Iris pigment epithelial cell (primary cell): ENCODE measurements at places on chromosomes 7 and 10.
A peak's percentile ranks its signal among the peaks of the same experiment; 100 is the strongest.

DNA sequence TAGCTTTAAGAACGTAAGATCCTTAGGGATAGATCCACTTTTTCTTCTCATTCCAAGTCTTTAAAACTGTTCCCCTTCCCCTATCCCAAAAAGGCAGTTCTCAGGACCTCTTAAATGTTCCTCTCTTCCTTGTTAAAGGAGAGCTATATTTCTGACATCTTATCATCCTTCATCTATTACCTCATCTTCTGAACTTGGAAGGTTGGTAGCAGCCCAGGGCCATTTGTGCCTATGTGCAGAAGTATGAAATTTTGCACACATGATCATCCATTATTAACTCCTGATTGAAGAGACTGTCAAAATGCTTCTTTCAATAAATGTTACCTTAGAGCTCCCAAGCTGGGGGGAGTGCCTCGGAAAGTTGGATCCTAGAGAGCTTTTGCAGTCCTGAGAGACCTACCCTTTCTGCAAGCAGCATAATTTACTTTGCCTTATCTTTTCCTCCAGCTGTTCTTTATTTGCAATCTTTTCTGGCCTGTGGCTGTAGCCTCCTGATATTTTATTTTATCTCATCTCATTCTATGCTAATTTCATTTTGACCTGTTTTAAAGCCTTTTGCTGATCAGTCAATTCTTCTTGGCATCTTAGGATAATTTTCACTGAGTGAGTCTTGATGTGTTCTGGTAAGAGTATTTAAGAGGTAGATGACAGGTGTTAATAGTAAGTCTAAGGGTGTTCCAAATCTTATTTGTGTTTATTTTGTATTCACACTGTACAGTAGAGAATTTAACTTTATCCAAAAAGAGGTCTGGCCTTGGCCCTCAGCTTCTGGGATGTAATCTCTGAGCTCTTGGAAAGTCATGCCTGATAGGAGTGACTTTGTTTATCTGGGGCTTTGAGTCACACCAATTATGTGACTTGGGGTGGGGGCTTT lies 135.0 kb upstream of the PDLIM1 start:
- DNase-seq: no peak

DNA sequence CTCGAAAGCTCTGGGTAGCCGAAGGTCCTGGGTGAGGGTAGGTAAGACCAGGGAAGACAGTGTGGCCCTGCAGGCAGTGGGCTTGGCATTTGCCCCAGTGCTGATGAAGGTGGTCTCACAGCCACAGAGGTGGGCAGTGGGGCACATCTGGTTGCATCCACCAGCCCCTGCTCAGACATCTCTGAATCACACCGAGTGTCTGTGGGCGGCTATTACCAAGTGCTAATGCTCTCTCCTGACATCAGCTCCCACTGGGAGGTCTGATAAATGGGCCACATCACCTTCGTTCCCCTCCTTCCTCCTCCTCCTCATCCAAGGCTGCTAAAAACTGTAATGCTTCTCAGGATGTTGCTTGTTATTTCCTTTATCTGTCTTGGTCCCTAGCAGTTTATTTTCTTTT lies 330.9 kb upstream of the COBL start:
- DNase-seq: no peak

DNA sequence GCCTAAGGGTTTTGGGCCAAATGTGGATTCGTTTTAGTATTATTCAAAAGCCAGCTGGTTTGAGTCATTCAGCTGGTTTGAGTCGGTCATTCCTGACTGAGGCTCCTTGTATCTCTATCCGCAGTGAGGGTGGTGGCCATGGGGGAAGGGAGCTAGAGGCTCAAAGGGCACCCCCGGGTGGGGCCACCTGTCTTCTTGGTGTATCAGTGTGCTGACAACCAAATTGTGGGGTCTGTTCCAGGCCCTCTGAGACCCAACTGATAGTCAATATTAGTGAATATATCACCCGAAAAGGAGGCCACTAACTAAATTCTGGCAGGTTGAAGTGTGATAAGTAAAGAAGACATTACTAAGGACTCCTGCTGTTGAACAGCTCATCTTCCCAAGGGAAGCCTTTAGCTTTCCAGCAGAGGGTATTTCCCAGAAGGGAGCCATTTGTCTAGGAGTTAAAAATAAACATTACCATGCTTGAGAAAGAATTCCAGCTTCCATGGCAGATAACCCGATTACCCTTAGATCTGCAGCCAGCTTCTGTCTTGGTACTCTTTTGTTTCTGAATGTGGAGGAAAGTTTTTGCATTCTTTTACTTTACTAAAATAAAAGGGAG lies 29.9 kb upstream of the DDX50 start:
- peak; percentile 57 for DNase-seq

DNA sequence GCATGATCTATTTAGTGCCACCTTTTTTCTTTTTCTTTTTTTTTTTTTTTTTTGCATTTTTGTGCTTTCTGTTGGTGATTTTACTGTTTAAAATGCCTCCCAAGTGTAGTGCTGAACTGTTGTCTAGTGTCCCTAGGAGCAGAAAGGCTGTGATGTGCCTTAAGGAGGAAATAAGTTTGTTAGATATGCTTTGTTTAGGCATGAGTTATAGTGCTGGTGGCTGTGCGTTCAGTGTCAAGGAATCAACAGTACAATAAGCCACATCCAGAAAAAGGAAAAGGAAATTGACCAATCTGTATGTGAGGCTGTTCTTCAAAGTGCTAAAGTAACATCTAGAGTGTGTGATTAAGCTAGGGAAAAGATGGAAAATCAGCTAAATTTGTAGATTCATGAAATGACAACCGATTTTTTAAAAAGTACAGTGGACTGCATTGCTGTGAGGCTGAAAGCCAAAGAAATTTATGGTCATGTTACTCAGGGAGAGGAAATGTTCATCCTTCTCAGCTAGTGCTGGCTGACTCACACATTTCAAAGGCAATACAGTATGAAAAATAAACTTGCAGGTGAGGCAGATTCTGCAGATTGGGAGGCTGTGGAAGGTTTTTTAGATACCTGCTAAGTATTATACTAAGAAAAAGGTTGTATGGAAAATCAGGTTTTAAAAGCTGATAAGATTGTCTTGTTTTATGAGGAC lies 122.7 kb upstream of the ADCY1 start:
- DNase-seq: peak; percentile 13

- peak; percentile 53 for DNase-seq
Measured at GRCh38 chr10:19819419-19820033, 3.3 kb downstream of the PLXDC2 start.

GRCh38 chr7:70544016-70544415 lies 587.9 kb upstream of the GALNT17 start:
- no peak for DNase-seq

GRCh38 chr7:101874028-101874427 lies 56.6 kb downstream of the CUX1 start:
- DNase-seq: peak; percentile 58

DNA sequence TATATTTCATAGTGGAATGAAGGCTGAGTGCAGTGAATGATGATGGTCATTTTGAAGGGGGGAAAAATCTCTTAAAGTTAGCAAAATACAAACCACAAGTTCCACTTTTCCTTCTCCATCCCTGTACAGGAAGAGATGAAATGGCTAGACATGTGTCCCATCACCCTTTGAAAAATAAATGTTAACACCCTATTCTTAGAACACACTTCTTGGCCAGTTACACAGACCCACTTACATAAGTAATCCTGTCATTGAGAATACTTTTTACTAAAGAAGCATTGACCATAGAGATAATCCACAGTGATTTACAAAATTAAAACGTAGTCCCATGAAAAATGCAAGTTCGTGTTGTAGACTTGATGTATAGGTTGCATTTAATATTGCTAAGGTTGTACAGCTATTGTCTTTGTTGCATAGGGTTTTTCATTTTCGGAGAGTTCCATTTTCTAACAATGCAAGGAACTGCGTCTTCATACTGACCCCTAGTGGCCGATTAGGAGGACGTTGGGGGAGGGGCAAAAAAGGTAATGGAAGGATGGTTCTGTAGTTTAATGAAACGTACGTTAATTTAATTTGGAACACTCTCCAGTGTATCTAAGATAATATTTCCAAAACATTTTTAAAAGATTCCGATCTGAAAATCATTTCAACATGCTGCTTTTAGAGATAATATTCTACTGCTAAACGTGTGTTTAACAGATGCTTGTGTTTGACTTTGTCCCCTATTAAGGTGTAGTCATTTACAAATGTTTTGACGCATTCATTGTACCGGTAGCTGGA lies 60.9 kb downstream of the ARMC3 start:
- peak; percentile 51 for DNase-seq

DNA sequence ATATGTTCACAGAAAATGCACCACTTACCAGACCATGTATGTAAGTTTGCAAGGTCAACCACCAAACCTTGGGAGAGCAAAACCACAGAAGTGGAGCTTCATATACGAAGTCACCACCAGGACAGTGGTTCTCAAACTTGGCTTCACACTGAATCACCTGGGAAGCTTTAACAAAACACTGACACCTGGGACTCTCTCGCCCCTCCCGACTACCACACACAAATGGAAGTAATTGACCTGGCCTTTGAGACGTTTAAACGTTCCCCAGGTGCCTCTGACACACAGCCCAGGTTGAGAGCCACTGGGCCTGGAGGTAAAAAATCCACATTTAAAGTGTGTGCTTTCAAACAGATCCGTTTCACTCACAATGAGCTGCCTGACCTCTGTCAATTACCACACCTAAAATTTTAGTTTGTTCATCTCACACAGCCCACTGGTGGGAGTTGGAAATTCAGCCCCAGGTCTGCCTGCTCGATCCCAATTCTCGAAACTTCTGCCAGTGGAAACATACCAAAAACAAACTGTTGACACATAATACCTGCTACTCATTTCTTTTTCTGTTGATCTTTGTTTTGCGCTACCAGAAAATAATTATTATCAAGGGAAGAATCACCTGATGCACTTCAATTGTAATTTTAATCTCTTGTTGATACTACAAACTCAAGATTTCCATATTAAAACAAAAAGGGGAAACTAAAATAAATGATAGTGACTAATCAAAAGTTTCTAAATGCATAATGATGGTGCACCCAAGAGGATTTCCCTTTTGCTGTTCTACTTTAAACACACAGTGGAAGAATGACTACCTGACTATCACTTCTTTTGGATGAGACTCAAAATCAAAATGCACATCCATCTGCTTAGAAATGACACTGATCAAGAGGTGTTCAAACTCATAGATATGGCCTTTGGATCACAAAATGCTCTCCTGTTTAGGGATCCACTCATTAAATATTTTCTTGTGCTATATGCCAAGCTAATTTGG lies 26.6 kb downstream of the CDNF start:
- no peak for DNase-seq

DNA sequence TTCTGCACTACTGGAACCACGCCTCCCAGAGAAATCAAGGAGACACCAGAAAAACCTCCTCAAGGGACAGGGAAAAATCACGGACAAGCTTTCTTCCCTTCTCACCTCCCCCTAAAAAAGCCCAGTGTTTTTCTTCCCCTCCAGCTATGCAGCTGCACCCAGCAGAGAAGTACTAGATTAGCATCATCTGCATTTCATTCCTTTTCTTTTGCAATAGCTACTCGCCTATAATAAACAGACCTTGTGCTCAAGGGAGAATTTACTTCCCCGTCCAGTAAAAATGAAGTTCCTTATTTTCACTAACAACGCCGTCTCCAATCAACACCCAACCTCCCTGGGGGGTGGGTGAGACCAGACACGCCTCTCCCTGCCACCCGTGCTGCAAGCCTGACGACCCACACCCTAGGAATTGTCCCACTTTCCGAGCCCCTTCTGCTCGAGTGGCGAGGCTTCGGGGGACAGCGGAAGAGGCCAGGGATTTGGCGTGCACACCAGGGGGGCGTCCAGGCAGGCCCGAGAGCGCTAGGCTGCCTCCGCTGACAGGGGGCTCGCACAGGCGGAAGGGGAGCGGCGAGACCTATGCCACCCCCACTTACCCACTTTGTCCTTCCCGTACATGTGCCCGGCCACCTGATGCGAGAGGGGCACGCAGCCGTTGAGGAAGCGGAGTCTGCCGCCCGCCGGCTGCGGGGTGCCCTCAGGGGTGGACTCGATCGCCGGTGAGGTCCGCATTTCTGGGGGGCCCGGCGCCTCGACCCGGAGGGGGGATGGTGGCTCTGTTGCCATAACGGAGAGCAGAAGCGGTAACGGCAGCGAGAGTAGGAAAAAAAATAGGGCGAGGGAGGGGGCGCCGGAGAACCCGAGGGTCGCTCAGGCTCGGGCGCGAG lies 625 bp downstream of the IPMK start:
- DNase-seq: peak; percentile 85

GRCh38 chr10:93999401-93999851 lies 5.7 kb downstream of the PLCE1 start:
- peak; percentile 40 for DNase-seq

DNA sequence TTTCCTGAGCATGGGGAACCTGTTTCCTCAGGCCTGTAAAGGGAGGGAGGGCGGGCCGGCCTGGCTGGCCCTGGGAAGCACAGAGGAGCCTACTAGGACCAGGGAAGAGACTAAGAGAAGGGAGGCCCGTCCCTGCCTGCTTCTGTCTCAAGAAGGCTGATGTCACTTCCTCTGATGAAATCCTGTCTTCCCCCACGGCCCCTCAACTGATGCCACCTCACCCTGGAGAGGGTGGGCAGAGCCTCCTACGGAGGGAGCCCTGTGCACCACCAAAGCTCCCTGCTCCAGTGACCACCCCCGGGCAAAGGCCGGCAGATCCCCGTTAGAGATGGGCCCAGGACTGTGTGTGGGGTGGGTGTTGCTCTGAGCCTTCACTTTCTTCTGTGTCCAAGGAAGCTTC lies 1.0 kb upstream of the PILRA start:
- DNase-seq: peak; percentile 78

DNA sequence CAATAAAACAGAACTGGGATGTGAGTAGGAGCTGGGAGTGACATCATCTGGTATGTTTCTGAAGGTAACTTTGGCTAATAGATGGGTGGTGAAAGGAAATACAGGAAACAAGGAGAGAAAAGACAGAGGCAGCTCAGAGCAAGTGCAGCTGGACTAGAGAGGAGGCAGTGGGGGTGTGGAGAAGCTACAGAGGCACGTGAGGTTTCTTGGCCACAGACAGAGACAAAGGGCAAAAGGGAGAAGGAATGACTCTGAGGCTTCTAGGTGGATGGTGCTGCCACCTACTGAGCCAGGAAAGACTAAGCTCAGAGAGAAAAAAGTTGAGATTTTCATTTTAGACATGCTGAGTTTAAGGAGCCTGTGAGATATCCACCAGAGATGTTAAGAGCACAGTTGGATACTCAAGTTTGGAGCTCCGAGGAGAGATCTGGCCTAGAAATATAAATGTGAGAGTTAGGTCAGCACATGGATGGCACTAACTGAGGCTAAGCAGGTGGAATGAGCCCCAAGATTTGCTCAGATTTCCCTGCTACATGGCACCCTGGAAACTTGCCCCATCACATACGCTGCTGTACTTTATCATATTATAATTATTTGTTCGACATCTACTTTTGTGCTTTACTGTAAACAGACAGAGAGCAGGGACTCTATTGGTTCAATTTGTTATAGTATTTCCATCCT lies 293.0 kb upstream of the IMMP2L start:
- DNase-seq: peak; percentile 85

- DNase-seq: peak; percentile 24
Measured at GRCh38 chr10:5800782-5801181, 12.5 kb downstream of the GDI2 start.
